ENCODE measurements at places on chromosomes 6 and 20.
A peak's percentile ranks its signal among the peaks of the same experiment; 100 is the strongest.

GRCh38 chr6:37460805-37461204 lies 27.8 kb downstream of the CMTR1 start:
- no peak for DNase-seq

DNA sequence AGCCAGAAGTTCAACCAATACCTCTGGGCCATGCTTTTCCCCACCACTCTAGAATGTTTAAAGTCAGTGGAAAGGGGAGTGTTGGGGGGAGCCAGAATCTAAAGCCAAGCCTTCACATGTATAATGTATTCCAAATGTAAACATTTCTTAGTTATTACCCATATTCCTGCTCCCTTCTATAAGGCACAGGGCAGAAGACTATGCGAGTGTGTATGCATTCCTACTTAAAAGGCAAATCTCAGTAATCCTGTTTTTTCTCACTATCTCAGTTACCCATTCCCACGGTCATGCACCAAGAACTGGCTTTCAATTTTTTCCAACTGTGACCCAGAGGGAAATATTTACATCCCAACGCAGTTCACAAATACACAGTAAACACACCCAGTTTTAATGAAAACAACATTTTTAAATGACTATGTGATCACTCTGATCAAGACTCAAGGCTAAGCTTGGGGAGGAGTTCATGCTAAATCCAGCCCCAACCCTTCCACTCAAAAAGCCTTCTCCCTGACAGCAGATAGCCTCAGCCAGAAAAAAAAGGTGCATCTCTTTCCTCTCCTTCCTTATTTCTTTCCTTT lies 57.5 kb downstream of the EPB41L2 start:
- DNase-seq: no peak

DNA sequence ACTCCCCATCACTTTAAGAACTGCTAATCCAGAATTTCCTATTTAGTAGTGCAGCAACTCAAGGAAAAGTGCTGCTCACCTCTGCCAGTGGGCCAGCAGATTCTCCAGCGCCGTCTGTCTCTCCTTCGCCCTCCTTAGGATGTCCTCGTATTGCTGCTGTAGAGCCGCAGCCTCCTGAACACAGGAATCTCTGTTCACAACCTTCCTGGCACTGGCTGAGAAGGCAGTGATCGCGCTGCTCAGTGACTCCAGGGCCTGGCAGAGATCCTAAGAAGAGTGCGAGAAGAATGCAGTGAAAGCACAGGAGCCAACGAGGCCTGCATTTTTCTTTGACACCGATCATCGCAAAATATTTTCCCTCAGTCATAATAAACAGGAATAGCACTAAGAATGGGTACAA lies 209.0 kb downstream of the SYNE1 start:
- no peak for DNase-seq

DNA sequence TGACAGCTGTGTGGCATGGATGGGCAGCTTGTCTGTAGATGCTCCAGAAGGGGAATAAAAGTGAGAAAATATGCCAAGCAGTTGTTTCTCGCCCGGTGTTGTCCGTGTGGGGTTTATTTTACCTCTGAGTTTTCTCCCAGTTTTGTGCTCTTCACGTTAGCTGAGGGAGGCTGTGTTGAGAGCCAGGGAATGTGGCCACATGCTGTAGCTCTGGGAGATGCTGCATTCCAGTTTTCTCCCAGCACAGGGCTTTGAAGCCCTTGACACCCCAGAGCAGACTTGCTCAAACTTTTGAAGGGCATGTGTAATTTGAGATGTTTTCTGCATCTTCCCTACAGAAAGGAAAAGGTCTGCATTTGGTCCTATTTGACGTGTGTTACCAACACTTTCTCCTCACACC lies 67.7 kb downstream of the RREB1 start:
- DNase-seq: no peak

DNA sequence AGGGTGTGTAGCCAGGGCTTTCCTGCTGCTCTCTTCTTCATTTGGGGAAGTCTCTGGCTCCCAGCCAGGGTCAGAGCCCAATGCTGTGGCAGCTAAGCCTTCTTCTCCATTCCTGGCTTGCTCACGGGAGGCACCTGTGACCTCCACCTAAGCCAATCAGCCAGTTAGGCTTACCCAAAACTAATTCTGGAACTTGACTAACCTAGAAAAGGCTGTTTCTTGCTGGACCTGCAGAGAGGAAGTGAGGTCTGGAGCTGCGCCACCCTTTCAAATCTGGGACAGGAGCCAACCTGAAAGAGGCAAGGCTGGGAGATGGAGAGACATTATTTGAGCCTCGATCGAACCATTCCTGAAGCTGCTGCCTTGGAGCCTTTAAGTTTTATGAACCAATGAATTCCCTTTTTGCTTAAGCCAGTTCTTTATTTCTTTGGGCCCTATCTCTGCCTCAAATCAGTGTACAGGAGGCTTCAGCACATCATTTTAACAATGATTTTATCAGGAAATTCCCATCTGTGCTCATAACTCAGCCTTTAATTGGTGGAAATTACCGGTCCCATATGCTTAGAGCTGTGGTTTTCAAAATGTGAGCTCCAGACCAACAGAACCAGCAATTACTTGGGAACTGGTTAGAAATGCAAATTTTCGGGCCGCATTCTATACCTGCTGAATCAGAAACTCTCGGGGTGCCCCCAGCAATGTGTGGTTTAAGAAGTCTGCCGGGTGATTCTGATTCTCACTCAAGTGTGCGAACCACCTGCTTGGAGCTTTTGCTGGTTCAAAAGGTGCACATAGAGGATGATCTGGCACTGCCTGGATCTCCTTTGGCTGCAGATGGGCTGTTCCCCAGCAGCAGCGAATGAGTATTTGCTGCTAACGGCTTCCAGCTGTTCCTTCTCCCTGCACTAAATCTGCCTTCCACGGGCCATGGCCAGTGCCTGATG lies 97.4 kb upstream of the RNF24 start:
- DNase-seq: no peak

DNA sequence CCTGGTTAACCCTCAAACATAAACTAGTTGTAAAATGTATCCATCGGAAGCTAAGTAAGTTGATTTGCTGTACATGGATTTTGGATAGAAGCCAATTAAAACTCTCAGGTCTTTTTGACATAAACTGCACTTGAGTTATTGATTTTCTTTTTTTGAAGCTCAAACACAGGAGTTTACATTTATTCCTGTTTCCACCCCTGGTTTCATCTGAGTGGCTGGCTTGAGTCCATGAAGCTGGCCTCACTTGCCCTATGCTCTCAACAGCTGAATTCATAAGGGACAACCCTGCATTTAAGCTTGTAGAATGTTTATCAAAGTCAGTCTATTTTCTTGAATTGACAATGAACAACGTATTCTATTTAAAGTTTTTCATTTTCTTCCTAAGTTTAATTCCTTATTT lies 58.1 kb upstream of the PLEKHG1 start:
- DNase-seq: no peak

DNA sequence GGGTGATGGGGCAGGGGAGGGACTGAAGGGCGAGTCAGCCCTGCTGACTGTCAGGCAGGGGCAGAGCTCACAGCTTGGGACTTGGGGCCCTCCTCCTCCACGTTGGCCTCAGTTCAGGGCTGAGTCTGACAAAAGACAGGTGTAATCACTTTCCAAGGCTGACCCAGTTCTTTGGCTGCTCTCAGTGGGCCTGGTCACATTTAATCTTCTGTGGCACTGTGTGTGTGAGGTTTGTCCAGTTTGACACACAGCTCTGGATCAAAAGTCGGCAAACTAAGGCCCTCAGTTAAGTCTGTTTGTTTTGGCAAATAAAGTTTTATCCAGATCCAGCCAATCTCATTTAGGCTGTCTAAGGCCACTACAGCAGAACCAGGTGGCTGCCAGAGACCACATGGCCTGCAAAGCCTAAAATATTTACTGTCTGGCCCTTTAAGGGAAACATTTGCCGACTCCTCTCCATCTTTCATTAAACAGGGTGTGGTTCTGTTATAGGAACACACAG lies 5.1 kb upstream of the MAP1LC3A start:
- no peak for DNase-seq

GRCh38 chr20:855466-856360 lies 22.2 kb downstream of the FAM110A start:
- no peak for DNase-seq

DNA sequence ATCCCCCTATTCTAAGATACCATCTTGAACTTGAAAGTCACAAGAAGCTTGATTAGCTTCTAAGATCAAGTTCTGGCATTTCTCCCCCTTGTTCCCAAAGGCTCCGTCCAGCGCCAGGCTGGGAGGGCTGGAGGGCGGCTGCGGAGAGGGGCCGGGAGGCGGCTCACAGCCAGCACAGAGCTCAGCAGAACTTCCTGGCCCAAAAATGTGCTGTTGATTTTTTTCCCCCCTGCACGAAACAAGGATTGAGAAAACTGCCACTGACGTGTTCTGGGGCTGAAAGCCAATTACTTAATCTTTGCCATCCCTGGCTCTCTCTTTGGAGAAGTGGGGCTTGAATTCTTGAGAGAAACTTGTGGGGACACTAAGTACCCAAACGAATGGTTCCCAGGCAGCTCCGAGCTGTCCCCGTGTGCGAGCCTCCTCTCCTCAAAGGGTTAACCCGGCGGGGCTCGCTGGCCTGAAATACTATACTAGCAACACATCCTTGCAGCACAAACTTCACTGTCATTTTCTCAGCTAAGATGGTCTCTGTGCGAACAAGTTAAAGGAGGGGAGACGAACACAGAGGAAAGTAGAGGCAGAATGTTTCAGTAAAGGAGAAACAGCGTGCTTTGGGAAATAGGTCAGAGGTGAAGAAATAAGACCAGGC lies 452 bp downstream of the TRAF3IP2 start:
- peak; percentile 29 for DNase-seq

- DNase-seq: no peak
Measured at GRCh38 chr6:25497383-25498040, 154.5 kb upstream of the SCGN start.

DNA sequence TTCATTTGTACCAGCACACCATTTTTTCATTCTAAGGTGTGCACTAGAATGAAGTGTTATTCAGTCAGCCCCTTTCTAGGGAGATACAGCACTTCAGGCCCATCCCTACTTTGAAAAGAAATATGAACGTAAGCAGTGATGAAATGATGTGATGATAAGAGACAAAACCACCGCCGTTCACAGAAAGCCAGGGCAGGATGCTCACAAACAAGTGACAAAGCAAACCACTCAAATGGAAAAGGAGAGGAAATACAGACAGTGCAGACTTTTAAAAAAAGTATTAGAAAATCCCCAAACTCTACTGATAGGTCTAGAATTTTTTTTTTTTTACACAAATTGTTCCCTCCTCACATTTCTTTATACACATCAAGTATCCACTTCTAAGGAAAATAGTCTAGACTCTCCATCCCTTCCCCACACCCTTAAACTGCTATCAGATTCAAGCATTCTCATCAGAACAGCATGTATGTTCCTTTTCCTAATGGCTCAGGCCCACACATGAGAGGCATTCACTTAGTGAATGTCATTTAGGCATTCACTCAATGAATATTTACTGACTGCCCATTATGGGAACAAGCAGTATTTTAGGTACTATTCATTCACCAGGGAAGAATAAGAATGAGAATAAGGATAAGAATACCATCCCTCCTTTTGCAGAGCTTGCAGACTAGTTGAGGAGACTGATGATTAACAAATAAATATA lies 243.5 kb downstream of the GMPR start:
- no peak for DNase-seq

DNA sequence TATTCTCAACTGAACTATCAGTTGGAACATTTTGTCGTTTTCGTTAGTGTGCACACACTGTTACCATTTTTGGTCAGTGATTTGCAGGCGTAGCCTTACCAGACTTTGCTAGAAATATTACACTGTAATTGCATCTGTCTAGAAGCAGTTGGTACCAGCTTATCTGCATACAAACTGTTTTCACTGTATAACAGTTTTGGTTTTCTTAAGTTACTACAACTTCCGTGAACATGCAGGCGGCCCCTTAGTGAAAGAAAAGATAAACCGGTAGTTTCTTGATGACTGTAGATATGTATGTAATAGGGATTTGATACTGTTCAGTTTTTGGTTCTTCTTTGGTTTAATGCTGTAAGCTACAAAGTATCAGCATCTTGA lies 1.3 kb downstream of the DSTN start:
- DNase-seq: no peak

DNA sequence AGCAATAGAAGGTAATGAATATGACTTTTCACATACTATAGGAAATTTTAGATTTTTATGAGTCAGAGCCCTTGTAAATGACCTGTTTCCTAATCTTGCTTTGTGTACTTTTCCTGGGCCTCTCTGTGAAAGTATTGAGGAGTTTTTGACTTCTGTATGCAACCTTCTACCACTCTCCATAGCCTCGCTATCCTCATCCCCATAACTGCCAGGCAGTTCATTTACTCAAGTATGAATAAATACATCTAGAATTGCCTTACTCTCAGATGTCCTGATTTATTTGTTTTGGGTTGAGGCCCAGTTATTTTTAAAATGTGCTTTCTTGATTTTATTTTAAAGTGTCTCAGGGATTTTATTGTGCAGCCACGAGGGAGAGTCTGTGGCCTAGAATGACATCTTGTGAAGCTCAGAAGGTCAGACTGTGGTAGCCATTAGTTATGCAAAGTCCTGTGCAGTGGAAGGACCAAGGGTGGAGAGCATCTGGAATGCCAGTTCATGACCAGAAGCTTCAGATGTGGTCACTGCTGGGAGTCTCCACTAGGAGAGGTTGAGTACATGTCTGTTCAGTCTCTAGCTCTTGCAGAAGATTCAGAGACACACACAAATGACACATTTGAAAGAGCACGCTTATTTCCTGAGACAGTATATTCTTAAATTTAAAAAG lies 346.2 kb upstream of the IMPG1 start:
- DNase-seq: no peak

DNA sequence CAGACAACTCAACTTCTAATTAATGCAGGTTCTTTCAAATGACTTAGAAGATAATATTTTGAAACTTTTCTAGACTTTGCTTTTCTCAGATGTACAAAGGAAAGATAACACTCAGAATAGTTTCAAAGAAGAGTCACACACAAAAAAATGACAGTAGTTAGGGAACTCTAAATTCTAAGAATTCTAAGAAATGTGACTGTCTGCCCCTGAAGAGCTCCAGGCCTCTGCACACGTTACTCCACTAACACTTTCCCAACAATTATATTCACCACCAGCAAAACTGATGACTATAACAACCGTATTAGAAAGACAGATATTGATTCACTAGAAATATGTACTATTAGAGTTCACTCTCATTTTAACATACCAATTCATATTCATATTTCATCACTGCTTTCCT lies 133.3 kb upstream of the SMLR1 start:
- no peak for DNase-seq

DNA sequence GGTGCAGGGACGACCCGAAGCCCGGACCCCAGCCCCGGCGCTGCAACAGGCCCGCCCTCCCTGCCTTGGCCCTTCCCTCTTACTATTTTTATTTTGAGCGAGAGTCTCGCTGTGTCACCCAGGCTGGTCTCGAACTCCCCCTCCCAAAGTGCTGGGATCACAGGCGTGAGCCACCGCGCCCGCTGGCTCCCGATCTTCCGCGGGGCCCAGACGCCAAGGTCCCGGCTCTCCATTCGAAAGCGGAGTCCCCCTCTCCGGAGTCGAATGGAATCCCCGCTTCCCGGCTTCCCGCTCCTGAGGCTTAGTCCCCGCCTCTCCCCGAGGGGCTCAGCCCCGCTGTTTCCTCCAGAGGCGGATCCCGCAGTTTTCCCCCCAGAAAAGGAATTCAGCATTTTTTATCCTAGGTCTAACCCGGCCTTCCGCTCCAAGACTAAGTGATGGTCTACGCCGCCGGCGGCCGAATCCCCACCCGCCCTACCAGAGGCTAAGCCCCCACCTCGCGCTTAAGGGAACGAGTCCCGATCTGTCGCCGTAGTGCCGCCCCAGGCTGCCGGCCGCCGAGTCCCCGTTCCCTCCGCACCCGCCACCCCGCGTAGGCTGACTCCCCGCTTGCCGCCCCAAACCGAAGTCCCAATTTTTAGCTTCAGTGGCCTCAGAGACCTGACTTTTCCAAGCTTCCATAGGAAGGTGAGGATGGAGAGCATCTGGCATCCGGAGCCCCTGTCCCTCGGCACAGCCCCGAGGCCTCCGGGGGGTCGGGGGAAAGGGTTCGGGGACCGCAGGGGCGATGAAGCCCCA lies 11.5 kb upstream of the TMC2 start:
- peak; percentile 68 for DNase-seq
